ENCODE measurements at places on chromosomes 13 and 19. TPM values are rescaled to one million over a fixed set of nuclear protein-coding genes. Genes with fewer than 3 reads are reported as not detected.

DNA sequence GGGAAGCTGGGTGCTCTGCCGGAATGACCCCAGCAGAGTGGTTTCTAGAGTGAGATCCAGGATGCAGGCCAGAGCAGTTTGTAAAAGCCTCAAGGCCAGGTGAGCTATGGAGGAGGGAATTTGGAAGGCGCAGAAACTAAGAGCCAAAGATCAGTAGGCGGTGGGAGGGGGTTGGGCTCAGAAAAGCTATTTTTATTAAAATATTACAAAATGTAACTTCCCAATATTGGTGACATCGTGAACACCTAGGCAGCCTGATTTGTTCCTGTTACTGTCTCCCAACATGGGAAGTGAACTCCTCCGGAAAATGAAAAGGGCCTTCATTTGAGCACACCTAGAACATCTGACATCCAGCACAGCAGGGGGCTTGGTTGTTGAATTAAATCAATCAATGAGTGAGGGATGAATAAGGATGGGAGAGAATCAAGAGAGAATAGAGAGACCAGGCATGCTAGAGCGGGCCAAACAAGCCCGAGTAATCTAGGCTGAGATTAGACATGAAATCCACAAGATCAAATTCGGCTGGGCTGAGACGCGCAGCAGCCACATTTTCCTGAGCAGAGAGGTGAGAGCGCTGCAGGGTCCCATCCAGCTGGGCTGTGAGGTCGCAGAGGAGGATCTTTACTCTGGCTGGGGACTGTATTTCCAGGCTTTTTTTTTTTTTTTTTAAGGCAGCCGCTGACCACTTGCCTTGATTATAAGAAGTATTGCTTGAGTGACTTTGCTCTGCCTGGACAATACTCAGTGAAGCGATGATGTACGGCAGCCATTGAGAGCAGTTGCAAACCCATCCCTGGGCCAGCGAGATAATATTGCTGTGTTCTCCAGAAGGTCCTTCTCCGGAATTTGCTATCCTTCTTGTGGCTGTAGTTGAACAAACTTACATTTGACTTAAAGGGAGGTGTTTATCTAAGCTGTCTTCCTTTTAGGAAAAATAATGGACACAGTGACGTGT lies 178.0 kb upstream of the KL start:
- DNase-seq: no peak
- H3K36me3 ChIP-seq: no peaks in the 10 kb centered on the region
- H3K27ac ChIP-seq: no peak overlapping the region
- H3K4me1 ChIP-seq: peaks cover 4% of the 10 kb centered on the region
- H3K4me3 ChIP-seq: no peak overlapping the region
- H3K27me3 ChIP-seq: no peaks in the 10 kb centered on the region

GRCh38 chr13:99465454-99465853 lies 35.8 kb upstream of the TM9SF2 start:
- no peak overlapping the region for H3K27ac ChIP-seq
- no peak for DNase-seq

DNA sequence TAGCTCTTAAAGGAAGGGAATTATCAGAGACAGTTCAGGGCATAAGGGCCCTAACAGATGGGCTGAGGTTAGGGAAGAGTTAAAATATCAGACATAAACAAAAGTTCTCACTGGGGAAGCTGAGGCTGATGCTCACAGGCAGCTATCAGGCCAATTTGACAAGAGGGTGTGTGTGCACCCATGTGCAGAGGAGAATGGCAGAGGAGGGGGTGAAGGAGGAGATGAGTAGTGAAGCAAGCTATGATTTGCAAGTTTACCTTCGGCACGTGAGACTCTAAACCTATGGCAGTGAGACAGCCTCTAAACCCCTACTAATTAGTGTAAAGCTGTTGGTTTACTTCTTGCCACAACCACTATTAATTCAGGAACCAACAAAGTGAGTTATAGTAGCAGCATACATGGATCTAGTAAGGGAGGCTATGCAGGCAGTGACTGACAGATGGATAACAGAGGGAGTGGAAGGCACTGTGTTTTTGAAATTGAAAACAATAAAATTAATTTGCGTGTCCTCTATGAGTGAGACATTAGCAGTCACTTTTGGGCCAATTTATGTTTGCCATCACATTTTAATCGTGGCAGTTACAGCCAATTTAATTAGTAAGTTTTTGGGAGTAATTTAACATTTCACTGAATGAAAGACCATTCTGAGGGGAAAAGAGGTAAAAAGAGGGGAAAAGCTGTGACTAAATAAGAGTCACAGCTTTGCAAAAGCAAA lies 99.6 kb upstream of the HTR2A start:
- no peaks in the 10 kb centered on the region for H3K36me3 ChIP-seq
- H3K4me3 ChIP-seq: no peak overlapping the region
- H3K4me1 ChIP-seq: no peaks in the 10 kb centered on the region
- no peaks in the 10 kb centered on the region for H3K27me3 ChIP-seq

DNA sequence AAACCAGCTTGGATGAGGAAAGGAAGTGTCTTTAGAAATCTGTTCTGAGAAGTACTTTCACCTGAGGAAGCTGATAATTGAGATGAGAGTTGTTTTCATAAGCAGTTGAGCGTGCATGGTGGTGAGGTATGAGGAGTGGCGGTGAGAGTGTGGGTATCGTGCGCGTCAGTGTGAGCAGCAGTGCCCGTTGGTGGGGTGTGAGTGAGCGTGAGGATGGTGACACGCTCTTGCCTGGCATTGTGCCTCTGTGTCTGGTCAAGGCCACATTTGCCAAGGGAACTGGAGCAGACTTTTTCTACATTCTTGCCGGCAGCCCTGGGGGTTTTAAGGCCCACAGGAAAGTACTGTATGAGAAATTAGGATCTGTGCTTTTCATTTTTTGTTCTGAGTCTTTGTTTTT lies 36.5 kb upstream of the TEX29 start:
- H3K27me3 ChIP-seq: no peaks in the 10 kb centered on the region
- no peak overlapping the region for H3K27ac ChIP-seq
- peaks cover 33% of the 10 kb centered on the region for H3K4me1 ChIP-seq
- H3K4me3 ChIP-seq: no peak overlapping the region
- no peak for DNase-seq

ZNF132 gene
- 5.2 TPM for total RNA-seq

NLRP11 gene
- total RNA-seq: not detected
